ENCODE measurements at places on chromosomes 5 and 9.

DNA sequence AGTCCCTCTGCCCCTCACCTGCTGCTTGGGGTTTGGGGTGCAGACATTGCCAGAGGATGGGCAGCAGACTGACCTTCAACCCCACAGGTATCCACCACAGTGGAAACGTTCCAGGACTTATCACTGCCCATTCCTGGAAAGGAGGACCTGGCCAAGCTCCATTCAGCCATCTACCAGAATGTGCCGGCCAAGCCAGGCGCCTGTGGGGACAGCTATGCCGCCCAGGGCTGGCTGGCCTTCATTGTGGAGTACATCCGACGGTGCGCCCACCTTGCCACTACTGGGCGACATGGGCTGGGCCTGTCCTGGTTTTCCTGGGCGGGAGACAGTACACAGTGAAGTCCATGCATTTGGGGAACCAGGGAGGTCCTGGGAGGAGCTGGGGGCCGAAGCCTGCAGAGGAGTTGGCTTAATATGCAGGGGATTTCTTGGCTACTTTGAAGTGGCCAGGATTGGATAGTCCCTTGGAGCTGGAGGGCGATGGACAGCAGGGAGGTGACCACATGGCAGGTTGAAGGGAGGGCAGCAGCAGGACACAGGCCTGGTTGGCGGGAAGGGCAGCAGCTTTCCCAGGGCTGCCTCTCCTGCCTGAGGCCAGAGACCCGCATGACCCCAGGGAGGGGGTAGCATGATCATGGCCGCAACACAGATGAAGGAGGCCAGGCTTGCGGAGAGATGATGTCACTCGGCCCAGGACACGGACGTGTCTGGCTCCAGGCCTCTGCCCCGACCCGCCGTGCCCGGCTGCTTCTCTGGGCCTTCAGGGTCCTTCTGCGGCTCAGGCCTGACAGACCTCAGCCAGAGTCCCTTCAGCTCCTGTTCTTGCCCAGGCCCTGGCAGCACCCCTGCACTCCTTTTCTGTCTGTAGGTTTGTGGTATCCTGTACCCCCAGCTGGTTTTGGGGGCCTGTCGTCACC is 34.6 kb downstream of the USP20 start:
- DNase-seq: no peak

DNA sequence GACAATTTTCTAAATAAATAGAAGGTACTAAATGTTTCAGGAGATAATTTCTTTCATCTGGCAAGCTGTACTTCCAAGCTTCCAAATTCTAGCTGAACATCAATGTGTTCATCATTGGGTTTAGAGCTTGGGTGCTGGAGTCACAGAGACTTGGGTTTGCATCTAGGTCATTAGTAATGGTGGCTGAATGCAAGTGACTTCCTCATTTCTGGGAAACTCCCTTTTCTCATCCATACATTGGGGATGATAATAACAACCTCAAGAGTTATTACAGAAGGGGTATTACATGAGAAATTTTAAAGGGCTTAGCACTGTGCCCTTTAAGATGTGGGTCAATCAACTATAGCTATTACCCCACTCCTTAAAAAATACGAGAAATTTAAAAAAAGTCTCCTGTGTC is 41.1 kb upstream of the KLF4 start:
- DNase-seq: no peak

DNA sequence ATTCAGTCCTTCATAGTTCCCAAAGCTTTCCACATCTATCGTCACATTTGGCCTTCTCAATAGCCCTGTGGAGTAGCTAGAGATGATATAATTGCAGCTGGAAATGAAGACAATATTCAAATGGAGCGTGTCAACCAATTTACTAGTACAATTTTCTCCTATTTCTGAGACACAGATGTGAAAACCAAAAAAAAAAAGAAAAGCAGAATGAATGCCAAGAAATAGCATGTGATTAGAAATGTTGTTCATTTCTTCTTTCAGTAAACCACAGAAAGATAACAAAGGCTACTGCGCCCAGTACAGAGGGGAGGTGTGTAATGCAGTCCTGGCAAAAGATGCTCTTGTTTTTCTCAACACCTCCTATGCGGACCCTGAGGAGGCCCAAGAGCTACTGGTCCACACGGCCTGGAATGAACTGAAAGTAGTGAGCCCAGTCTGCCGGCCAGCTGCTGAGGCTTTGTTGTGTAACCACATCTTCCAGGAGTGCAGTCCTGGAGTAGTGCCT is 99.0 kb downstream of the MUSK start:
- DNase-seq: no peak

DNA sequence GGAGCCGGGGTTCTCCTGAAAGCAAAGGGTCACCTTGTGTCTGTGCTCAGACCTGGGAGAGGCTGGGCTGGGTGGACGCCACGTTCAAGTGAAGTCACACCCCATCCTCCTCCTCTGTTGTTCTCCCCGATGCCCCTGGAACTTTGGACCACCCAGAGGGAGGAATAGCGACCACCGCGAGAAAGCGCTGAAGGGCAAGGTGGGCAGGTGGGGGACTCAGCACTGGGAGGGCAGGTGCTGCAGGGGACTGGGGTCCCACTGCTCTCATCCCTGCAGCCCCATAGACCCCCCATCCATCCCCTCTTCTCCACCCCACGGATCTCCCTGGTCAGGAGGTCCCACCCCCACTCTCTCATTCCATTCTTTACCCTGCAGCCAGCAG is 48.8 kb upstream of the COL5A1 start:
- no peak for DNase-seq

DNA sequence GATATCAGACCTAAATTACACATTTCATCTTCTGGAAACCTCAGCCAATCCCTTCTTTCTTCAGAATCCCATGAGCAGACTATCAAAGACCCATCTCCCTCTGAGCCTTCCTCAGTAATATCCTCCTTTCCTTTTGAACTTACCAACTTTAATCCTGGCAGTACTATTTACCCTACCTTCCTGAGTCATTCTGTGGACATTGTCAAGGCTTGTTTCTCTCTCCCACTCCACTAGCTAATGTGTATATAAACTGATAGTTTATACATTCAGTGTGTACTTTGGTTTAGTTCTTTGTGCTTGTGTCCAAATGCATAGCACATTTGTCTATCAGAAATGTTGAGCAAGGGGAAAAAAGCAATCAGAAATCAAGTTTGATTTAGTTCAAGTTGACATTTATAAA is 568.3 kb downstream of the CSNK1G3 start:
- DNase-seq: no peak

GRCh38 chr9:16031971-16032370 is 479.1 kb downstream of the CCDC171 start:
- no peak for DNase-seq

Measured in stimulated activated CD4-positive, alpha-beta T cell treated with anti-CD3 and anti-CD28 coated beads, Interleukin-1b, Interleukin-23, amount 100 ng/mL, for 1 hour (primary cell).